GM06990 (cell line): ENCODE measurements at places on chromosomes 3 and 15.

- no peak for DNase-seq
Observed at GRCh38 chr3:8488411-8488810, 13.2 kb upstream of the LMCD1 start.

DNA sequence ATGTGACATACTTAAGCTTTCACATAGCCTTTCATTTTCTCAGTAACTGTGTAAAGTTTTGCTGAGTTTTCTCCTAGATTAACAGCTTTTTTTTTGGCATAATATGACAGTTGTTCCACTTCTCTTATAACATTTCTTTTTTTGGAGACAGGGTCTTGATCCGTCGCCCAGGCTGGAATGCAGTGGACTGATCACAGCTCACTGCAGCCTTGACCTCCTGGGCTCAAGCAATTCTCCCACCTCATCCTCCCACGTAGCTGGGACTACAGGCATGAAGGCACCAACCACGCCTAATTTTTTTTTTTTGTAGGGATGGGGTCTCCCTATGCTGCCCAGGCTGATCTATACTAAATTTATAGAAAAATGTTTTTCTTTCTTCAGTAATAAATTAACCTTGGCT is 30.1 kb downstream of the DLG1 start:
- DNase-seq = no peak

DNA sequence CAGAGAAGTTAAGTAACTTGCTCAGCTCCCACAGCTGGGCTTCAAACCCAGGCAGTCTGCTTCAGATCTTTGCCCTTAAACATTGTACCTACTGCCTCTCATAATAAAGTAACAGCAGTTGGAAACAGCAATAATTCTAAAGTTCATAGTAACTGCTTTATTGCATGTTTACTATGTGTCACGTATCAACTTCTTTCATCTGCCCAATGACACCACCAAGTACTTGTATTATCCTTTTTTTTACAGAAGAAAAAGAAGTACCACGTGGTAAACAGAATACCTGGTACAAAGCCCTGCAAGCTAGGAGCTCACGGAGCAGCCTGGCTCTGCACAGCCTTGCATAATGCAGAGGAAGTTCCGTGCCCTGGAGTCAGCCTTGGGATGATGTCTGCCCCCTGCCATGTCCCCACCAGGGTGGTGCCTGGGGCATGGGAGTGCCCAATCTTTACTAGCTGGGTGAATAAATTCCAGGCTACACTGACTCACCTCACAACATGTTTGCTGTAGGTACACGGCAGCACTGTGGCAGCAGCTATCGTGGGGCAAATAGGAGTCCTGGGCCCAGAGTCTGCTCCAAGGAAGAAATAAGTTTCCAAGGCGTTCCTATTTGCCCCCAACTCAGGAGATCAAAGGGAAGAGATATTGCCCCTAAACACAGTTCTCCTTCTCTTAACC is 77.2 kb downstream of the LDHAL6B start:
- no peak for DNase-seq

GRCh38 chr3:125374501-125374995 is 577 bp downstream of the ZNF148 start:
- DNase-seq = no peak

DNA sequence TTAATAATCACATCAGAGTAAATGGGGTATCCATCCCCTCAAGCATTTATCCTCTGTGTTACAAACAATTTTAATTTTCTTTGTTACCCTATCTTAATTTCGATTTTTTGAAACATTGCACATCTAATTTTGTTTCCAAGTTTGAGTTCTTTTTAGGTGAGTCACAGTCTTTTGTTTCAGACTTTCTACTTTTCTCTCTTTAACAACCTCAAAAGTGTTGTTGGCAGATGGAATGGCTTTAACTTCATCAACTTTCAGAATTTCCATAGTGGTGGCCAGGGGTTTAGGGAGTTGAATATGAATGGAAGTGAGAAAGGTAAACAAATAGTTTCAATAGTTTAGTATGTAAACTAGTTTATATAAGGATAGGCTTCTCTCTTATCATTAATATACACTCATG is 223.0 kb upstream of the MLF1 start:
- no peak for DNase-seq

- DNase-seq = no peak
Observed at GRCh38 chr3:78822726-78823125, 945.1 kb downstream of the ROBO1 start.

DNA sequence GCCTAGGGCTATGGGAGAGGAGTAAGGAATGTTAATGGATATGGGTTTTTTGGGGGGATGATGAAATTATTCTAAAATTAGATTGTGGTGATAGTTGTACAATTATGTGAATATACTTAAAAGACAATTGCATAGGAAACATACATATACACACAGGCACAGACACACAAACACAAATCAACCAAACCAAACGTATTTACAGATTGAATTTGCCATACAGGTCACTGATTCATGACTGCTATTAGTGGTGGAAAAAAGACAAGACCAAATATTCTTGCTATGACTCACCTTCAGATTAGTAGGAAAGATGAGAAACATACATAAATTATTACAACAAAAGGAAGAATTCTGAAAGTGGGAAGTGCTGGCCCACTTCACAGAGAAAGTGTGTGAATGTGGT is 85.3 kb downstream of the C3orf38 start:
- DNase-seq = no peak

- DNase-seq = no peak
Observed at GRCh38 chr15:66098022-66098363, 155.6 kb downstream of the MEGF11 start.

DNA sequence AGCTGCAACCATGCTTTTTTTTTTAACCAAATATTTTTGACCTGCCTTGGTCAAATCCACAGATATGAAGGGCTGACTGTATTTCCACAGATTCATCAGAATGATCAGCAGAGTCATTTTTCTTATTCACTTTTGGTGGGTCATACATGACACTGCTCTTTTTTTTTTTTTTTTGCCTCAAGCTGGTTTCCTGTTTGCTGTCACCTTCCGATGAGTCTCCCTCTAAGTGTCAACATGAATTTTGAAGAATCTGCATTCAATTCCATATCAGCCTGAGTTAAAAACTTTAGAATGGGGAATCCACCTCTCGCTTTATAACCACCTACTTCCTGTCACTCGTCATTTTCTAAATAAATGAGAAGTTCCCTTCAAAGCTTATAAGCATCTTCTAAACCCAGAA is 2.2 kb upstream of the SLC12A8 start:
- DNase-seq = no peak
